ENCODE measurements at places on chromosomes 5 and 9.

GRCh38 chr5:38527475-38527874 lies 29.0 kb downstream of the LIFR start:
- DNase-seq = no peak

DNA sequence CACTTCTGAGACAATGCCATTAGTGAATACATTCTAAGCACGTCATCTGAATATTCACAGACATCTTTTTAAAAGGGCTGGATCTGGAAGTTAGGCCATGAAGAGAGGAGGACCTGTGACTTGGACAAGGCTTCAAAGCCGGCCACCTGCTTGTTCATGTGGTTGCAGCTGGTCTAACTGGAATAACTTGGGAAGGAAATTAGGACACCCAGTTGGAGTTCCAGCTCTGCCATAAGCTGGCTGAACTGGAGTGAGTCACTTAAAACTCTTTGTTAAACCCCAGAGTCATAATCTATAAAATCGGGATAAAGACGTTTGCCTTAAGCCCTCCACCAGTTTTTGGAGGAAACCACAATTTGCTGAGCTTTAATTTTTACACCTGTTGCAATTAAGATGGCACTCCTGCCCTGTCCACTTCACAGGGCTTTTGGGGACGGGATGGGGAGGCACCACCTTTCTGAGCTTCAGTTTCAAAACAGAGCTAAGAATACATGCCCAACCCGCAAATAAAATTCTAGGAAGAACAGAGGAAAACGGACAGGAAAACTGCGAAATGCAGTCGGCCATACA lies 536 bp upstream of the STX17 start:
- no peak for DNase-seq

- no peak for DNase-seq
Measured at GRCh38 chr5:139226131-139226530, 28.0 kb upstream of the SIL1 start.

GRCh38 chr5:6833406-6833805 lies 120.2 kb downstream of the TENT4A start:
- DNase-seq = no peak

DNA sequence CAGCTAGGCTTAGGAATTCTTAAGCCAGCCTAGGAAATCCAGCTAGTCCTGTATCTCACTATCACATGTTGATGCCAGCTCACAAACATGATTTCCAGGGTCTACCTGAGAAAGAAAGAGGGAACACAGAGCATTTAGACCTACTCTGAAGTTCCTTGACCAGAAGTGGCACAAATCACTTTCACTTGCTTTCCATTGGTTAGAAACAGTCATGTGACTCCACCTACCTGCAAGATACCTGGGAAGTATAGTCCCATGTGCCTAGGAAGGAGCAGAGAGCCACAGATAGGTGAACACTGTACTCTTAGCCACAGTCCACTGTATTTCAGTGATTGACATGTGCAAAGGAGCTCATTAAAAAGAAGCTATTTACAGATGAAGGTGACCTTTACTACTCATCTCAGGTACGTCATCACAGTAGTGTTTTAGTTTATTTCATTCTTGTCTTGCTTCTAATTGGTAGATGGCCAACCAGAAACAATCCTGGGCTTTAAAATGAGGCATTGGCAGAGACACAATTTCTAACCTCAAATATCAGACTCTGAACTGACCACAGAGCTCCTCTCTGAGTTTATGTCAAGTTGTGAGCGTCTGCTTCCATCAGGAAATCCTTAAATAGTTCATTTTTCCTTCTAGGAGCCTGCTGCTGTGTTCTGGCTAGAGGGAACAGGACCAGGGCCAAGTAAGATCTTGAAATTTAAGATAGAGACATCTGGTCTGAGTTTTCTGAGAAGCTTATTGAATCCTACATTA lies 340.7 kb downstream of the TLE4 start:
- DNase-seq = no peak

GRCh38 chr5:141402553-141403243 lies at the start of gene PCDHGA9:
TSS of gene PCDHGA9 (plus strand) at chr5:141402778. CDS start at chr5:141402953, 175 bp downstream.
- DNase-seq = peak; percentile 78

DNA sequence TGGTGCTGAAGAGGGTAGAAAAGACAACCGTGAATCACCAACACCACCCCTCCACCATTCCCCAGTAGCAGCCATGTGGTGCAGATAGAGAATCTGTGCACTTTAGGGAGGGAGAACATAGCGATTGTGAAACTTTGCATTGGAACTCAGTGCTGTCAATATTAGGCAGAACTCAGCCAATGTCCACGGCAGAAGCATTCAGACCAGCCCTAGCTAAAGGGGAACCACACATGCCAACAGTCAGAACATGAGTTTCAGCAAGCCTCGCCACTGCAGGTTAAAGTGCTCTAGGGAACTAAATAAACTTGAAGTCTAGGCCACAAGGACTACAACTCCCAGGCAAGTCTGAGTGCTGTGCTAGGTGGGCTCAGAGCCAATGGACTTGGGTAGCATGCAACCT lies 38.5 kb upstream of the DEPDC1B start:
- no peak for DNase-seq

DNA sequence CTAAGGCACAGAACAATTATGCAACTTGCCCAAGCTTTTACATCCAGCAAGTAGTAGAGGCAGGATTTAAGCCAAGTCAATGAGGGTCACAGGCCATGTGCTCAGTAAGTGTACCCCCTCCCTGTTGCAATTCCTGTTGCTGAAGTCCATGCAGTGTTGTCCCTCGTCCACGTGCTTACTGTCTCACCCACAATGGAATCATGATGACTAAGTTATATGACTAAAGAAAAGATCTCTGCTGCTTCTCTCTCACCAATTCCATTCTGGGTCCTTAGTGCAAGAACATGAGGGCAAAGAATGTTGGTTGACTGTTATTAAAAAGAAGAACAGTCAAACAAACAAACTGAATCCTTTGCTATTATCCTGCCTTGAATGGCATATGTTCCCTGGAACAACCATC lies 233.6 kb upstream of the SLC24A2 start:
- no peak for DNase-seq

DNA sequence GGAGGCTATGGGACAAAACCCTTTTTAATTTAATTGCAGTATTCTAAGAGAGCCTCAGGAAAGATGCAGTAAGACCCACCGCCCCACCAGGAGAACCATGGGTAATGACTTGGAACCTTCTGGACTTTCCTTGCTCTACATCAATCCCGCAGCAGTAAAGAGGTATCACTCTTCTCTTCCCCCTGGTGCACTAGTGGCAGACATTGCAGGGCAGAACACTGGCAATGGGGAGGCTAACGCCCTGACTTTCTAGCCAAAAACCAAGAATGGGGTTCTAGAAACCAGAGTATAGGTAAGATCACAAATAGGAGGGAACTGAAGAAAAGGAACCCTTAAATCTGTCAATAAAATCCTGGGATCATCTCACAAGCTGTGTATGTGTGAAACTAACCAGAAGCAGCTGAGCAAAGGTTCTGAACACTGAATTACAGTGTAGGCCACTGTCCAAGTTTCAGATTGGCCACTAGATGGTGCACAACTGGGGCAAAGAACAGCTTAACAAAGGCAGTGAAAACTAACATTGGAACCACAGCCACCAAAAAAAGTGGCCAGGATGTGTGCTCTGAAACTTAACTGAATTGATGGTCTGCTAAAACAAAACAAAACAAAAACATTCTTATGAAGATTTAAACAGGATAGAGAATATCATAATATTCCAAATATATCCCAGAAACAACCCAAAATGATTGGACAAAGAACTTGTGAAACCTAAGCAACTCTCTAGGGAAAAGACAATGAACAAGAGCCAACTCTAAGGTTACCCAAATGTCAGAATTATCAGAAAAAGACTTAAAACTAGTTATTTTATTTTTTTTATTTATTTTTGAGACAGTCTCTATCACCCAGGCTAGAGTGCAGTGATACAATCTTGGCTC lies 6.6 kb upstream of the FAM151B start:
- DNase-seq = peak; percentile 21

DNA sequence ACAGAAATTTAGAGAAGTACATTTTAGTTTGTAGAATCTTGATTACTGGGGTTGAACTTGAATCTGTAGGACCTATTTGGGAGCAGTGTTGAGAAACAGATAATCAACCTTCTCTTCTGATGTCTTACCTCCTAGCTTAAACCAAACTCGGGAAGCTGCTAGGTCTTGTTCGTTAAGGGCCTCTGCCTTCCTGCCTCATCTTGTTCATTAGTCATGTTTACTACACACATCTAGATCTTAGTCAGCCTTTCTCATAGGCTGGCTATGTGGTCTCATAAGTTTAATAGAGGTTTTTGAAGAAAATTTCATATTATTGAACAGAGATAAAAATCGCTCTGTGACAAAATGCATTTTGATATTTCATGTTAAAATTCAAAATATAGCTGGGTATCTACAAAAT lies 331.0 kb upstream of the EDIL3 start:
- DNase-seq = no peak

DNA sequence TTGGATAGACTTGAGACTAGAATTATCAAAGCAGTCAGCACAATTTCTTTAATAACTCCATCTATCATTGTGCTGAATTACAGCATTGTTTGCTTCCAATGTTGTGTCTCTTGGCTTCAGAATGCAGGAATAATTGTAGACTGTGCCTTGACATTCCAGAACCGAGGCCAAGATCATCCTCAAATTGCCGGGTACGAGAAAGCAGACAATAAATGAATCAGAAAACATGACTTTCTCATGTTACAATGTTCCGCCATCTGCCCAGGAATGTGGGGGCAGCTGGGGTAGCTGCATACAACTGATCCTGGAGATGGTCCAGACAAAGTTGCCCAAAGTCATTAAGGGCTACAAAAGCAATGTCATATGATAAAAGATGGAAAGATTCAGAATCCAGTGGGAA lies 206.2 kb upstream of the SGCD start:
- no peak for DNase-seq

DNA sequence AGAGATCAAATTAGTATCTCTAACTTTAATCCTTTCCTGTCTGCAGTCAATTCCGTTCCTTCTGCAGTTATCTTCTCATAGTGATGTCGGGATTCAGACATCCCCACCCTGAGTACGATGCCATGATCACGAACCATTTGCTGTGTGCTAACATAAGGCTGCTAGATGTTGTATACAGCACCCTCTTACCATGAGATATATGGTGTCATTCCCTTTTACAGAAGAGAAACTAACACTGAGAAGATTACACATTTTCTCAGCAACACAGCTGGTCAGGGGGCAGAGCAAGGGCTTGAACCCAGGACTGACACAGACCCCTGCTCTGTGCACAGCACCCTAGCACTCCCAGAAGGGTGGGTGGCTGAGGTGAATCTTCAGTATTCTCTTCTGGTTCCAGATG lies 46.9 kb upstream of the HSD17B4 start:
- DNase-seq = no peak

GRCh38 chr5:56301069-56301468 lies 67.9 kb upstream of the ANKRD55 start:
- DNase-seq = no peak

- DNase-seq = no peak
Measured at GRCh38 chr9:131087354-131087893, 8.9 kb upstream of the AIF1L start.

GRCh38 chr5:1831677-1832313 lies 30.6 kb downstream of the NDUFS6 start:
- DNase-seq = peak; percentile 80

- no peak for DNase-seq
Measured at GRCh38 chr5:98492258-98492657, 281.2 kb upstream of the RGMB start.

DNA sequence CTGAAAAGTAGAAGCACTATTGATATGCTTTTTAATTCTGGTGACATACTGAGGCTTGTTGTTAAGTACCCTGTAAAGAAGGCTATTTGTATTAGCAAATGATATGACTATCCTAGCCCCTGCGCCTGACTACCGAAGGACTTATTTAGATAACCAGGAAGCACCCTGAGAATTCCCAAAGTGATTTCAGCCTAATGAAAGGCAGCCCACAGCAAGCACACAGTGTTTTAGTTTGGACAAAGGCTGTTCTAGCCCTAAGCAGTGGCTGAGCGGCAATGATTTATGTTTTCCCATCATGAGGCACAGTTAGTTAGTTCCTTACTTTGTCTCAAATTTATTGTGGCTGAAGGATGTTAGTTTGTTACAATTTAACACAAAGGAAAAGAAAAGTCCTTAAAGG lies 235.3 kb downstream of the KCTD16 start:
- DNase-seq = no peak

DNA sequence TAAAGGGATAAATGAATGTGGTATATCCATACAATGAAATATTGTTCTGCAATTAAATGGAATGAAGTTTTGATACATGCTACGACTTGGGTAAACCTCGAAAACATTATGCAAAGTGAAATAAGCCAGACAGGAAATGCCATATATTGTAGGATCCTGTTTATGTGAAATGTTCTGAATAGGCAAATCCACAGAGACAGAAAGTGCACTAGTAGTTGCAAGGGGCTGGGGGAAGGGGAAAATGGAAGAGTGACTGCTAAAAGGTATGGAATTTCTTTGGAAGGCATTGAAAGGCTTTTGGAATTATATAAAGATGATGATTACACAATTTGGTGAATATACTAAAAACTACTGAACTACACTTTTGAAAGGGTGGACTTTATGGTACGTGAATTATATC lies 97.0 kb downstream of the FOXD1 start:
- DNase-seq = no peak

GRCh38 chr9:123835821-123836220 lies 94.1 kb downstream of the DENND1A start:
- DNase-seq = no peak

- DNase-seq = no peak
Measured at GRCh38 chr9:99601571-99602111, 220.0 kb upstream of the NR4A3 start.

DNA sequence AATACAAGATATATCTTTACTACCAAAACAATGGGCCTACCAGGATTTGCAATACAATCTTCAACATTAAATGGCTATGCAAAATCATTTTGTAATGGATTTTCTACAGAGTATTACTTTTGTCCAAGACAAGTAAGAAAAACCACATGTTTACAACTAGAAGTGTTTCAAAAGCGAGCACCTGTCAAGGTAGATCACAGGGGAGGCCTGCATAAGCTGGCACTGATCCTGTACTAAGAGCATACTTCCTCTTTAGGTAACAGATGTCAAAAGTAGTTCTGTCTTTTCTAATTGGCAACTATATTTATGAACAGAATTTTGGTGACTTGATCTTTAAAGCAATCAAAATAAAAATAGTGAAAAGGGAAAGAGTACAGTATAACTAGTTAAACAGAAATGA lies 249.0 kb downstream of the MLLT3 start:
- DNase-seq = no peak

- DNase-seq = peak; percentile 69
Measured at GRCh38 chr9:35903049-35903448, 3.0 kb upstream of the HRCT1 start.

GRCh38 chr5:124341066-124341858 lies 405.2 kb downstream of the ZNF608 start:
- no peak for DNase-seq

DNA sequence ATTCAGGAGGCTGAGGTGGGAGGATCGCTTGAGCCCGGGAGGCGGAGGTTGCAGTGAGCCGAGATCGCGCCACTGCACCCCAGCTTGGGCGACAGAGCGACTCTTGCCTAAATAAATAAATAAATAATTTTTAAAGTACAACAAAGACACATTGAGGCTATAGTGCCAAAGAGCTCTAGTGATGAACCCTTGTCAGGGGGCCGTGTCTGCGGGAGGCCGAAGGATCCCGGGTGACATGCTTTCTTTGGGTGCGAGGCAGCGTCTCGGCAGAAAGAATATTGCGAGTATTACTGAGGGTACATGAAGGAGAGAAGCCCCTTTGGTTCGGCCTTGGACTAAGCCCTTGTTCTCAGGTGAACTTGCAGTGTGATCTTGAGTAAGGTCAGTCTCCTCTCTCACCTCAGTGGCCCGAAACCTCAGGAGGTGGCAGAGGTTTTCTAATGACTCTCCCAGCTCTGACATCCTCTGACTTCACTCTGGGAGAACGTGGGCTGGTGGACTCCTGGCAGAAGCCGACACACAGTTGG lies 397 bp upstream of the RECK start:
- DNase-seq = no peak
